ENCODE measurements at places on chromosomes 7 and 10.

GRCh38 chr10:120480065-120480600 is 23.1 kb downstream of the PLPP4 start:
- DNase-seq, result peak; percentile 47

DNA sequence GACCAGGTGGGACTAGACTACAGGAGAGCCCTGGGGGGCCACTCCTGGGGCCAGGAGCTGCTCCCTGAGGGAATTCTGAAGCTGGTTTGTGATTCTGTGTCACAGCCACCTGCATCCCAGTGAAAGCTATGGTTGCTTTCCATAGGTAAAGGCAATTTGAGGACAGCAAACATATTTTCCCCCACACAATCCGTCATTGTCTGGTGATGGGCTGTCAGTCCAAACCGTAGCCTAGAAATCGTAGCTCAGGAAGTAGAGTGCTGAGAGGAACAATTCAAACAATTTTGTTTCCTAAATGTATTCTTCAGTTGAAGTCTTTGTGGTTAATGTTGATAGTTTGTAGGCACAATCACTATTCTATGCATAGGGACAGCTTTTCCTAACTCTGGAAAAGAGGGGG is 106.0 kb upstream of the INSYN2A start:
- DNase-seq, result no peak

GRCh38 chr10:44828508-44829142 is 82.5 kb upstream of the TMEM72 start:
- peak; percentile 57 for DNase-seq

- DNase-seq, result no peak
Measured at GRCh38 chr7:42055171-42055570, 181.8 kb downstream of the GLI3 start.

GRCh38 chr10:11683529-11684320 is 58.5 kb upstream of the ECHDC3 start:
- DNase-seq, result no peak
